LNCaP clone FGC (cell line): ENCODE measurements at places on chromosomes 2 and 18.
A peak's percentile ranks its signal among the peaks of the same experiment; 100 is the strongest.

DNA sequence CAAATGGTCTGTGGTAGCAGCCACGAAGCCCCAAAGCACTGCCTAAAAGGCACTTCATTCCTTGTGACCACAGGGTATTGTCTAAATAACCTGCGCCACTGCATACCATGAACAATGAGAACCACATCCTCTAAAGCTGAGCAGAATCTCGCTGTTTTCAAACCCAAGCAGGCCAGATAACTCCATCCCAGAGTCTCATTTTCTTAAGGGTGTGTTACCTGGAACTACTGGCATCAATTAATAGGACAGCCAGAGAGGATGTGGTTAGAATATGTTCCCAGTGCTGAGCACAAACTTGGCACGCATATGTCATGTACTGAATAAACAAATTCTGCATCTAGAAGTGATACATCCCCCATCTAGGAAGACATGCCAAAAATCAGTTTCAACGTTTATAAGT lies 13.0 kb downstream of the VPS4B start:
- no peak for DNase-seq

DNA sequence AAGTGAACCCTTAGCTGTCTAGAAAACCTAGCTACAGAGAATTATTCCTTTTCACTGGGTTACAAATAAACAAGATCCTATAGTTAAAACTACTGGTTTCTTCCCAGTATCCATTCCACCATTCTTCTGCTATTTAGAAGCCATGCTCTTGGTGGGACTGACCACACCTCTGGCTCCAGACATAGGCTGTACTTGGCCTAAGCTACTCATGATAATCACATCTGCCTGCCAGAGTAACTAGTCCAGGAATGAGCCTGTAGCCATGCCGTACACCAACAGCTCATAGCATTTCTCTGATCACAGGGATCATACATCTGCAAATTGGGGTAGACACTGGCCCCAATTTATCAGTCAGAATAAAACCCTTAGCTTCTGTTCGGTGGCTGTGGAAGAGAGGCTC lies 33.7 kb downstream of the NABP1 start:
- DNase-seq: no peak

DNA sequence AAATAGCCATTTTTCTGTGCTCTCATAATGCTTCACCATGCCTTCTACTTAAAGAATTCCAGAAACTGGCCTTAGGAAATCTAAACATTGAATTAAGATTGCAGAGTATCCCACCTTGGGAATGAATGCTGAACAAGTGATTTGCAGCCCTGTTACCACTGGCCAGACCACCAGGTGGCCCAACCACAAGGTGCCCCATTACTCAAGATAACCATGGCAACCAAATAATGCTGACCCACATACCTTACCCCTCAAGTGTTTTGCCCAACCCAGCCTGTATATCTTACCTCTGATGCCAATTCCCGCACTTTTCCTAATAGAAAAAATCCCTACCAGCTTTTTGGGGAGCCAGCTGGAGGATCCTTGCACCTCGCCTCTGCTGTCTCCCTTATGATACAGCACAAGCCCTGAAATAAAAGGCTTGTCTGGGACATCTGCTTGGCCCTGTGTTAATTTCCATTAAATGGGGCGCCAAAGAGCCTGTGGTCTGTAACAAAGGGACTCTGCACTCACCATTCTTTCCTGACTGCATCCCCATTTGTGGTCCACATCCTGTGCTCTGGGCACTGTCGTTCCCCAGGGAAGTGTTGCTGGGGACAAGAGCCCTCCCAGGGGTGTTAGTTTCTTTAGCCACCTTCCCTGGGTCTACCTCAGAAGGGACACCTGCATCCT lies 17.3 kb upstream of the KCNF1 start:
- no peak for DNase-seq

DNA sequence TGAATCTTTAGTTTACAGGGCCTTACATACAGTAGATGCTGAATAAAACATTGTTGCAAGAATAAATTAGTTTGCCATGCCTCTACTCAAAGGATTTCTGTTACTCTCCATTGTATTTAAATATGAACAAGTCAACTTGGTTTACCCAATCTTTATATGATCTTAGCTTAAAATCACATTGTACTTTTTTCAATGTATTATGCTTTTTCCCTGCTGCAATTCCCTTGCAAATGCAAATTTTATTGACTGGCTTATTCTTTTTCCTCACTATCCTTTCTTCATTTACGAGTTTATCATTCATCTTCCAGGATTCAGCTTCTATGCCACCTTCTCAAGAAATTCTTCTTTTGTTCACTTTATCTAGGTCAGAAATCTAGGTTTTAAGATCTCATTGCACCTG lies 571.4 kb upstream of the ZNF804A start:
- DNase-seq: no peak

GRCh38 chr2:55712477-55713060 lies 18.9 kb upstream of the PNPT1 start:
- no peak for DNase-seq

GRCh38 chr2:7083580-7084509 lies 166.6 kb downstream of the RNF144A start:
- no peak for DNase-seq

- no peak for DNase-seq
Measured at GRCh38 chr2:147416099-147416498, 428.7 kb upstream of the ACVR2A start.

- no peak for DNase-seq
Measured at GRCh38 chr2:158187908-158188307, 86.2 kb downstream of the UPP2 start.

- DNase-seq: no peak
Measured at GRCh38 chr2:190972213-190972612, 41.8 kb downstream of the STAT1 start.

DNA sequence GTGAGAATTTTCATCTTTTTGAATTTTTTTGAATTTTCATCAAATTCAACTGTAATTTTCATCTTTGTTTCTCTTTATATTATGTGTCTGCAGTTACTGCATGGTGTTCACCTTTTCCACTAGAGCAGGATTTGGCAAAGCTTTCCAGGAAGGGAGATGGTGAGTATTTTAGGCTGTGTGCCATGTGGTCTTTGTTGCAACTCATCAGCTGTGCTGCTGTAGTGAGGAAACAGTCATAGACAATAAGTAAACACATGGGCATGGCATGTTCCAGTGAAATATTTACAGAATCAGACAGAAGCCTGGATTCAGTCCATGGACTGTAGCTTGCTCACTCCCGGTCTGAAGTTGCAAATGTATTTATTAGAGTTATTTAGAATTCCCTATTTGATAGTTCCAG lies 120.4 kb downstream of the DCDC2C start:
- peak; percentile 98 for DNase-seq

DNA sequence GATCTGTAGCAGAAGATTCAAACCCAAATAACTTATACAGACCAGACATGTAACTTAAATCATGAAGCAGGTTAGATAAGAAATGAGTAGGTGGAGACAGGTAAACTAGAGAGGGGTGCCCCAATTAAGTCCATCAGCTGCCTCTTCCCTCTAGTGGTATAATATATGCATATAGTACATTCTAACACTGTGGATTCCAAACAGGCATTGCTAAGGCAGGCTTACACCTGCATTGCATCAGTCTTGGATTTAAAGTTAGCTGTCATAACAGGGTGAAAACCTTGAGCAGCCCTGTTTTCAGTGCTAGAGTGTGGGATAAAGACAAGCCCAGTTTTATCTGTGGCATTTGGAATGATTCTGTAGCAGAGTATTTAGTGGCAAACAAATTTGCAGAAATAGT lies 63.4 kb downstream of the NYAP2 start:
- DNase-seq: no peak

- no peak for DNase-seq
Measured at GRCh38 chr2:16774980-16775898, 109.6 kb upstream of the CYRIA start.

- DNase-seq: no peak
Measured at GRCh38 chr2:109216332-109216731, 87.3 kb downstream of the SH3RF3 start.

GRCh38 chr2:160201849-160202539 lies 1.9 kb upstream of the ITGB6 start:
- no peak for DNase-seq

- no peak for DNase-seq
Measured at GRCh38 chr2:238702276-238703052, 145.4 kb upstream of the TWIST2 start.

DNA sequence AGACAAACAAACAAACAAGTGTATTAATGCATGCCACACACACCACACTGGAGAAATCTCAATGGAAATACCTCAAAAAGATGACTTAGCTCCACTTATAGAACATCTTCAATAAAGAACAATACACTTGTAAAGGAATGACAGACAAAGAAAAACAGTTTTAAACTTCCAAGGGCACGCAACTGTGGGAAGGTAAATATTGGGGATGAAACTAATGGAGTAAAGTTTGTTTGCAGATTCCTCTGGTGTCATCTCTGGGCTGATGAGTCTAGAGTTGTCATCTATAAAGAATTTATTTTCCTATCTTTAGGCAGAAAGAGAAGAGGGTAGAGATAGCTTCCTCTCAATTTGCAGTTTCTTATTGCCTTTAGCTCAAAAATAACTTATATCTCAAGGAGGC lies 144.0 kb upstream of the ZC3H15 start:
- DNase-seq: no peak

DNA sequence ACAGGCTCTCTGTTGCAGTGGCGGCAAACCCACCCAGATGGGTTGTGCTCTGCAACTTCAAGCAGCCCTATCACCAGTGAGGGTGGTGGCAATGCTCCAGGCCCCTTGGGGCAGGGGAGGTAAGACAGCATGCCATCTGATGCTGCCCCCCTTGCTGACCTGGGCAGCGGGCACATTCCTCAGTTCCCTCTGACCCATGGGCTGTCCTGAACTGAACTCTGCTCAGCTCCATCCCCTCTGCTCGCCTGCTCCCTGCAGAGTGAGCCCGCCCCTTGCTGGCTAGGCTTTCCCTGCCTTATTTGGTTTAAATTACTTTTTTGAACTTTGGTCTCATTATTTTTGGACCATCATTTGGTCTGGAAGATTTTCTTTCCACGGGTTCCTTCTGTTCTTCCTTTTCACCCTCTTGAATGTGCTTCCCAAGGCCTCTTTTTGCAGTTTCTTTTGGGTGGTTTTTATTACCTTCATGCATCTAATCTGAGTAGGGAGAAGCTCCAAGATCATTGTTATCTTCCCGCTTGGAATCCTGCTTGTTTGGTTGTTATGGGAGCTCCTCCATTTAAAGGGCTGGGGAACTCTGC lies 565.4 kb downstream of the TNS1 start:
- no peak for DNase-seq

DNA sequence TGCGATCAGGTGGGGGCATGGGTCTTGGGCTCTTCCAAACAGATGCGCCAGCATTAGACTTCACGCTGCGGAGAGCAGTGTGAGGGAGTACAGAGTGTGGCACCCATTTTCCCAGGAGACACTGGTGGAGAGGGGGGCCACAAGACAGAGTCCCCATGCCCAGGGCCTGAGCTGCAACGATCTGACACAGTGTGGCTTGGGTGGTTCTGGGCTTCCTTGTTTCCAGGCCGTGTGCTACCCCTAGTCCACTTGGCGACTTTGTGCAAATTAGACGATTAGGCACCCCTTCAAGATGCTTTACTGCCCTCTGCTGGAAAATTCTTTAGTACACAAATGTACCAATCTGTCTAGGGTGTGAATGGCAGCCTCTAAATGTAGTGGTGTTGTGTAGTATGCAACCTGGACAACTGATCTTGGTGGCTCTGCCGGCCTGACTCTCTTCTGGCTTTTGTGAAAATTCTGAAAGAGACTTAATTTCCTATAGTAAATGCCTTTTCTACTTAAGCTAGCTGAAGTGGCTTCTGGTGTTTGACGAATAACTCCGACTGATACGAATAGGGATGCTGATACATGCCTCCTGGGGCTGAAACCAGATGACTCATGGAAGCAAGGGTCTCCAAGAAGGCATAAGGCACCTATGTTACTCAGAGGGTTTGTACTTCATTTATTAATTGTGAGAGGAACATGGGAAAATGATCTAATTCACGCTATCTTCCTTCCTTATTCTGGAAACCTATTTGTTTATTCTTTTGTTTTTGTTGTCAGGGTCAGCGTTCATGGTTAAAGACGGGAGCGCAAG lies 92.3 kb upstream of the SMAD2 start:
- DNase-seq: peak; percentile 49

- DNase-seq: no peak
Measured at GRCh38 chr2:241873081-241873802, 3.7 kb downstream of the RTP5 start.

- DNase-seq: no peak
Measured at GRCh38 chr2:767440-767839, 90.2 kb upstream of the TMEM18 start.

GRCh38 chr2:178114462-178114861 lies 2.2 kb downstream of the RBM45 start:
- DNase-seq: no peak

- DNase-seq: no peak
Measured at GRCh38 chr2:126643431-126643830, 12.5 kb upstream of the GYPC start.

DNA sequence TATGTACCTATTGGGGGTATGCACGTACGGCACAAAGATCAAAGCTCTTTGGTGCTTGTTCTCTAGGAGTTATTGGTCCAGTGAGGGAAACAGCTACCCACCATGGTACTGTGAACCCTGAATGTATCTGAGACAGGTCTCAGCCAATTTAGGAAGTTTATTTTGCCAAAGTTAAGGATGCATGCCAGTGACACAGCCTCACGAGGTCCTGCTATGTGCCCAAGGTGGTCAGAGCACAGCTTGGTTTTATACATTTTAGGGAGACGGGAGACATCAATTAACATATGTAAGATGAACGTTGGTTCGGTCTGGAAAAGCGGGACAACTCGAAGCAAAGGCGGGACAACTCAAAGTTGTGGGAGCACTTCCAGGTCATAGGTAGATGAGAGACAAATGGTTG lies 75.8 kb downstream of the SOWAHC start:
- no peak for DNase-seq

DNA sequence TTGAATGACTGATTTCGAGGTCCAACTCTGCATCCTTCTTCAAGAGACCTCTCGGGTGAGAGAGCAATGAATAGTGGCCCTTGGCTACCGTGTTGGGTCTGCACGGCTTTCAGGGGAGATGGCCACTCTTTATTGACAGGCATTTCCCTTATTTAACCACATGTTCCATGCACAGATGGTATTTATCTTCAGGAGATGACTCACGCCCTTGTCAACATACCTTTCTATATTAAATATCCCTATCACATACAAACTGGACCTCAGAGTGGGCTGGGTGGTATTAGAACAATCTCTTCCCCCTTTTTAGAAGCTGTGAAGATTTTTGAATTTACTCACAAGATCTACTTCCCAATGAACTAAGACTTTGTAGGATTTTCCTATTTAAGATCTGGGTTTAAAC lies 109.6 kb upstream of the CDC42EP3 start:
- DNase-seq: no peak

- DNase-seq: no peak
Measured at GRCh38 chr2:227783404-227784138, 30.1 kb upstream of the CCL20 start.

DNA sequence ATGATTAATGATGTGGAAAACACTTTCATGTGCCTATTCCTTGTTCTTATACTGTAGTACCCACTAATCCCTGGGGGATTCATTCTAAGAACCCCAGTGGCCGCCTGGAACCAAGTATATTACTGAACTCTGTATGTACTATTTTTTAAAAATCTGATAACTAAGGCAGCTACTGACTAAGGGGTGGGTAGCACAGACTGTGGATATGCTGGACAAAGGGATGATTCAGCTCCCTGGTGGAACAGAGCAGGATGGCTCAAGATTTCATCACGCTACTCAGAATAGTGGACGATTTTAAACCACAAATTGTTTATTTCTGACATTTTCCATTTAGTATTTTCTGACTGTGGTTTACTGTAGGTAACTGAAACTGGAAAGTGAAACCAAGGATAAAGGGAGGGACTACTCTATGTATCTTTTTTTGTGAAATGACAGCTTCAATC lies 41.8 kb upstream of the CDC42EP3 start:
- DNase-seq: no peak
